Amniotic epithelial cell (primary cell): ENCODE measurements at places on chromosomes 5 and 9.

DNA sequence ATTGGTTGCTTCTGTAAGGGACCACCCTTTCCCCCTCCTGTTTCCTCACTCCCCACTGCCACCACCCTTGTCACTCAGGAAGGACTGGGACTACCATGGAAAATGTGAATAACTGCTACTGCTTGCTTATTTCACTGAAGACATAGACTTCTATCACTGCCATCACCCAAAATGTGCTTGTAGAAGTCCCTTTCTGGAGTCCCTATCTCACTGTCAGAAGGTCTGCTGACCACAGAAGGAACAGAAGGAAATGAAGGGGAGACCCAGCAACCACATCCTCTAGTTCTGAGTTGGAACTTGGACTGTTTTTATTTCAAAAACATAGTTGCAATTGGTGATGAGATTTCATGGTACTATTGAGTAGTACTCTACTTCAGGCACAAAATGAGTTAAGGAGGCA, 122.5 kb downstream of the NPR3 start:
- DNase-seq, result no peak

- DNase-seq, result no peak
Measured at GRCh38 chr5:150082374-150082773, 4.0 kb downstream of the CSF1R start.

- peak; percentile 48 for DNase-seq
Measured at GRCh38 chr5:53257806-53258373, 148.3 kb upstream of the MOCS2 start.

- DNase-seq, result no peak
Measured at GRCh38 chr9:136348691-136349090, 14.9 kb downstream of the DNLZ start.

DNA sequence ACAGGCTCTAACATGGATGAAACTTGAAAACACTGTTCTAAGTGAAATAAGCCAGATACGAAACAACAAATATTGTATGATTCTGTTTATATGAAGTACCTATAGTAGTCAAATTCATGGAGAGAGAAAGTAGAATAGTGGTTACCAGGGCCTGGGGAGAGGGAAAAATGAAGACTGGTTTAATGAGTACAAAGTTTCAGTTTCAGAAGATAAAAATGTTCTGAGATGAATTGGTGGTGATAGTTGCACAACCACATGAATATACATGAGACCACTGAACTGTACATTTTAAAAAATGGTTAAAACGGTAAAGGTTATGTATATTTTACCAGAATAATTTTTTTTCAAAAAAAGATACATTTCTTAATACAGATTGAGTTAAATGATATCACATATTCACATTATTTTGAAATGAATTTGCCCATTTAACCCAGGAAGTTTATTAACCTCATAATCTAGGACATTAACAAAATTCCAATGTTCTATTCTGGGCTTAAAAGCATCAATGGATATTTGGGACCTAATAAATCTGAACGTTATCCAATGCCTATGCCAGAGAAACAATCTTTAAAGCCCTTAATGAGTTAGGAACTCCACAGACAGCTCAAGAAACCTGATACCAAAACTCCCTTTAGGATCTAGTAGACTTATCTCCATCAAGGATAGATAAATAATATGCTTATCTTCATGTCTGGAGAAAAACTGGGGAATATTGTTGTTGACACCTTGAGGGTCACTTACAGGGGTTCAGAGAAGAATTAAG, 521.3 kb downstream of the EFNA5 start:
- no peak for DNase-seq

DNA sequence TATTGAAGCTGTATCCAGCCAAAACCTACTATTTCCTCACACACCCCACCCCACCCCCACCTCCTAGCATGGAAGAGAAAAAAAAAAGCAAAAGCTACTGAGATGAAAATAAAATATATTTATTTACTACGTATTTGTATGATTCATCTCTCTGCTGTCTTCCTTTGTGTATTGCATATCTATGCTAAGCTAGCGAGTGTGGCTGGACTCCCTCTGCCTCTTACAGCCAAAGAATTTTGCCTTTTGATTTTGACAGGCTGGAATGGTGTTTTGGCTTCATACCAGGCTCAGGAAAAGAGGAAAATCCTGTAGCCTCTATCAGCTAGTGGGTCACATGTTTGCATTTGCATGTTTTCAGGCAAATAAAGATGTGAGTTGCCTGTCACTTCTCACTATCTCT, 2.2 kb downstream of the ABLIM3 start:
- peak; percentile 95 for DNase-seq

DNA sequence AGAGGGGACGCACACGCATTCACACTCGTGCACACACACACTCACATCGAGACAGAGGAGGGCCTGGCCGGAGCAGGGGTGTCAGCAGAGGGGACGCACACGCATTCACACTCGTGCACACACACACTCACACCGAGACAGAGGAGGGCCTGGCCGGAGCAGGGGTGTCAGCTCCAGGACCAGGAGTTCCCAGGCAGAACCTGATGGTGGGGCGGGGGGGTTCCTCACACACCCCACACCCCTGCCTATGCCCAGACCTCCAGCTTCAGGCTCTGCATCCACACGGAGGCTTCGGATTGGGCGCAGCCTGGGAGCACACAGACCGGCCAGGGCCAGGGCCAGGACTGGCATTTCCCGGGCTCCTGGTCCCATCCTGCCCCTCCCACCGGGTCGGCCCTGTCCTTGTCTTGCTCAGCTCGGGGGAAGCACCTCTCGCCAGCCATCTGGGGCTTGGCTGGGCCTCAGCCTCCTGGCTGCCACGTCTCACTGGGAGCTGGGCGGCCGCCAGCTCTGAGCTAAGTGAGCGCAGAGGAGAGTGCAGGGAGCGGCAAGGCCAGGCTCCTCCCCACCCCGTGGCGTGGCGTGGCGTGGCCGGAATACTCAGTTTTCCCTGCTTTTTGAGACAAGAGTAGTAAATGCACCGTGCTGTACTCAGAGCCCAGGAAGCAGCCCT, 31.3 kb downstream of the ADAMTS2 start:
- peak; percentile 79 for DNase-seq

DNA sequence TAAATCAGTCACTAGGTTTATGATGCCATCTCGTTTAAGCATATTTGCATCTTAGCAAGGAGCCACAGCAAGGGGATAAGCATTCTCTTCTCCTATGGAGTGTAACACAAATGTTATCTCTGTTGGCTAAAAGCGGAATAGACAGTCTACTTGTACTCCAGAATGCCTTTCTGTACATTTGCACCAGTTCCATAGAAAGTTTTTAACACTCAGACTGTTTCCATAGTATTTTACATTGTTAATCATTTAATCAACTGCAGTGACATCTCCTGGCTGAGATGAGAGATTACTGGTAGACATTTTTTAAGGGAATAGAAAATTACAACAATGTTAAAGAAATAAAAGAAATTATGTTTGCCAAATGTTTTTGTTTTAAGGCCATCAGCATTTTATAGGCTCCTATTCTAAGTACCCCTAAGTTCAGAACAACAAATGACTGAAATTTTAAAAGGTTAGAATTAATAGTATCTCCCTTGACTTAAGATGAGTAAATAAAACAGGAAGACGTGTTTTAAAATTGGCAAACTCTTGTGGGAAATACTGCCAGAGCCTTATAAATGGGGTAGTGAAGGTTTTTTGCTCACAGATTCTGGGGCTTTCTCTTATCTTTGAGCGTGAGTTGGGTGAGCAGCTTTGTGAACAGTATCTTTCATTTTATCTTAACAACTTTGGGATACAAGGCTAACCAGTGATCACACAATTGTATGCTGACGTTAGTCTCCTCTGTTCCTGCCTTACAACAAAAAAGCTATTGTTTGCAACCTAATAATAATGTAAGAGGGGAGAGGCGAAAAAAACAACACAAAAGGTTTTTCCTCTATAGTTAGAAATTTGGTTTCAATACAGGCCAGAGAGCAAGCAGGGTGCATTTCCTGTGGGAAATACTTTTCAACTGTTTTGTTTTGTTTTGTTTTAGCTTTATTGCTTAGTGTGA, 294.3 kb downstream of the FBXL7 start:
- DNase-seq, result no peak

GRCh38 chr9:69877852-69878514, 57.4 kb downstream of the CFAP95 start:
- peak; percentile 39 for DNase-seq

DNA sequence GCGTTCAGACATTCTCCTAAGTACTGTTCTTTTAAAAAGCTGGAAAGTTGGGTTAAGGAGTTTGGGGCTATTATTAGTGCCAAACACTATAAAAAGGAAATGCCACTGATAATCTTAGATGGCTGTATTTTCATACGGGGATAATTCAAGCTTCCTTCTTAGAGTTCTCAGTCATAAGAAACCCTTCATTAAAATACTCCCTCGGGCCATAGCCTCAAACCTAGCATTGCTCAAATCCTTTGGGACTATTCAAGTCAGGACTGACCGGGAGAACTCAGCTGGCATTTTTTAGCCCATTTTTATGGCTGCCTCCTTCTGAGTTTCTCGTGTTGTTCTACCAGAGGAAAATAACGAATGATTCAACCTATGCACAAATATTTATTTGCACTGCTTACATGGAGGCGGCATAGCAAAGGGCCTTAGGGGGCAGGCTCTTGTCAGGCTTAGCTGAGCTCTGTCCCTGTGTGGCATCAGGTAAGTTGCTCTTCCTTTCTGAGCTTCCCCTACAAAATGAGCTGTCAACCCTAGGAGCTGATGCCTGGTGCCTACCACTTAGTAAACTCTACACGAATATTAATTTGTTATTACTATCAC, 33.5 kb upstream of the ADAM19 start:
- DNase-seq, result no peak

GRCh38 chr5:122985006-122985700, 51.4 kb downstream of the PPIC start:
- DNase-seq, result peak; percentile 17

GRCh38 chr5:178505639-178506407, 84.4 kb downstream of the COL23A1 start:
- no peak for DNase-seq

GRCh38 chr5:136057401-136058038, 28.7 kb downstream of the TGFBI start:
- peak; percentile 65 for DNase-seq

- DNase-seq, result no peak
Measured at GRCh38 chr9:35606138-35606504, 1.1 kb downstream of the TESK1 start.

- DNase-seq, result peak; percentile 52
Measured at GRCh38 chr9:18861609-18862544, 171.1 kb downstream of the SAXO1 start.

DNA sequence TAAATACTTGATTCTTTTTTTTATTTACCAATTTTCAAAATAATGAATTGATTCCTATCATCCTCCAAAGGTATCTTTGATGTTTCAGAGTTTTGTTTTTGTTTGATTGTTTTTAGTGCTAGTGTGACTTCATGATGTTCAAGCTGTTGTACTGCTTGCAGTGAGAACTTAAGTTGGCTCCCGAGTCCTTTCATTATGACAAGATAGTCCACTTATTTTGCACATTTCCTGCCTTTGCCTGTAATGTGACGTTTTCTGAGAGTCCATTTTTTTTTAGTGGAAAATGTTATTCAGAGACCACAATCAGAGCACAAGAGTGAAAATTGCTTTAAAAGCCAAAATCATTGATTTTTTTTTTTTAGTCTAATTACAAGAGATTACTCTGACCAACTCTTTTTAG, 60.1 kb upstream of the FCHO2 start:
- DNase-seq, result no peak

- no peak for DNase-seq
Measured at GRCh38 chr5:79521156-79521555, 7.2 kb upstream of the HOMER1 start.

- no peak for DNase-seq
Measured at GRCh38 chr9:7906783-7907550, 107.4 kb upstream of the DMAC1 start.

- DNase-seq, result peak; percentile 60
Measured at GRCh38 chr5:95446560-95447221, 55.5 kb downstream of the FAM81B start.
